ENCODE measurements at places on chromosomes 16 and 17.
A peak's percentile ranks its signal among the peaks of the same experiment; 100 is the strongest.

GRCh38 chr16:85733155-85733838 lies 17.6 kb downstream of the C16orf74 start:
- no peak for DNase-seq

DNA sequence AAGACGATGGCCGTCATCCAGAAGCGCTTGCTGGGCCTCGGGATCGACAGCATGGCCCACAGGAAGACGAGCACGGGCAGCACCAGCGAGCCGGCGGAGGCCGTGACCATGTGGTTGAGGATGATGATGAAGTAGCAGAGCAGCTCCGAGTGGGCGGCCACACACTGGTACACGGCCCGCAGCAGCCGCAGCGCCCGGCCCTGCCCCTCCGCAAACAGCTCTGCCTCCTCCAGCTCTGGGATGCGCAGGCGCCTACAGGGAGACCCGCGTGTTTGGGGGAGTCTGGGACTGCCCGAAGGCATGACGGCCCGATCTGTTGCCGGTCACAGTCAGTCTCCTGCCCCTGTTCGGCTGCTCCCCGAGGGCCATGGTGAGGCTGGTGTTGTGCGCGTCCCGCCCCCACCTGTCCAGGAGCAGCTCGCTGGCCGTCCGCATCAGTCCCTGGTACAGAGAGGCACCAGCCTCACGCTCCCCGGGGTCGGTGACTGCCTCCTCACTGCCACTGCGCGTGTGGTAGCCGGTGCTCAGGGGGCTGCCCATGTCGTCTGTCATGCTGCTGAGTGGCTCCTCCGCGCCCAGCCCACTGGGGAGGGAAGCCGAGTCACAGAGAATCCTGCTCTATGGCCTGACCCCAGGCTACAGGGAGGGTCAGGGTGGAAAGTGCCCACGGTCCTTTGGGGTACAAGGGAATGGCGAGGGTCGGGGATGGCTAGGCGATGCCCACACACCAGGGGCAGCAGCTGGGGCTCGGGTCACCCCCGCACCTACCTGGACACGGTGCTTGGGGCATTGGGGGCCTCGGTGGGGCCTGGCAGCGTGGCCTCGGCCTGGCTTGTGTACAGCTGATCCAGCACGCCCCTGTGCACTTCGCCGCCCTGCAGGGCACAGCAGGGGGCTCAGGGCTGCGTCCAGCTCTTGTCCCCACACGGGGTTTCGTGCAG lies 15.8 kb downstream of the CTU2 start:
- DNase-seq, result no peak

DNA sequence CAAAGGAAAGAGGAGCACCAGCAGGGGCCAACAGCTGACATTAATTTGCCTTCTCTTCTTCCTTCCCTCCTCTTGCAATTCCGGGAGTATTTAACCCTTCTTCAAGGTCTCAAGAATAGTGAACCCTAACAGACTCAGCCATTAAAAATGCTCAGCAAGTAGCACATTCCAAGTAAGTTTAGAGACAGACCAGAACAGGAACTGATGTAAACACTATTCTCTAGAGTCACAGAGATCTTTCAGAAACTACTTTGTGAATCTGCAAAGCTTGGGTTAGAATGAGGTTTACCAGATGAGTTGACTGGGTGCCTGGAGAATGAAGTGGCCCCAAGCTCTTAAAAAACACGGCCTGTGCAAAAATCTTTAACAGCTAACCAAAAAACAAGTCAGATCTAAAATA lies 50.9 kb downstream of the TEX2 start:
- DNase-seq, result no peak

DNA sequence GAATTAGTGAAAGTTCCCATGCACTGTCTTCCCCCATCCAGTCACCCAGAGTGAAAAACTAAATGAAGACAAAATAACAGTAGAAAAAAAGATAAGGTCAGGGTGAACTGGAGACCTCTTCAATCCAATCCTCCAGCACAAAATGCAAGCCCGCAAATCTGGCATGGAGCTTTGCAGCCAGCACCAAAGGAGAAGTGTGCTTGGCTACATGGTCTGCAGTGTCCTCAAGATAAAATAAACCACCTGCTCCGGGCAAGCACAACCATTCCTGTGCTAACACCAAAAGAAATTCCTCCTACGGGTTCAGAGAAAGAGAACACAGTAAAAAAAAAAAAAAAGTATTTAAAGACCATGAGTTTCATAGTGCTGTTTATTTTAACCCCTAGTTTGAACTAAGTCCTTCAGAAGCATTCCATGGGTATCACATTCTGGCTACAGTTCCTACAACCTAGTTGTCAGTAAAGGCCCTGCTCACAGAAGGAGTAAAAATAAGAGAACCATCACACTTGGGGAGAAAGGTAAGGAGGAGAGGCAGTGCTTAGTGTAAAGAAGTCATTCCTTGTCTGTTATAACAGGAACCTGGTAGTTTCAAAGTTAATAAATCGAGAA lies 109.1 kb downstream of the GAS7 start:
- DNase-seq, result no peak

DNA sequence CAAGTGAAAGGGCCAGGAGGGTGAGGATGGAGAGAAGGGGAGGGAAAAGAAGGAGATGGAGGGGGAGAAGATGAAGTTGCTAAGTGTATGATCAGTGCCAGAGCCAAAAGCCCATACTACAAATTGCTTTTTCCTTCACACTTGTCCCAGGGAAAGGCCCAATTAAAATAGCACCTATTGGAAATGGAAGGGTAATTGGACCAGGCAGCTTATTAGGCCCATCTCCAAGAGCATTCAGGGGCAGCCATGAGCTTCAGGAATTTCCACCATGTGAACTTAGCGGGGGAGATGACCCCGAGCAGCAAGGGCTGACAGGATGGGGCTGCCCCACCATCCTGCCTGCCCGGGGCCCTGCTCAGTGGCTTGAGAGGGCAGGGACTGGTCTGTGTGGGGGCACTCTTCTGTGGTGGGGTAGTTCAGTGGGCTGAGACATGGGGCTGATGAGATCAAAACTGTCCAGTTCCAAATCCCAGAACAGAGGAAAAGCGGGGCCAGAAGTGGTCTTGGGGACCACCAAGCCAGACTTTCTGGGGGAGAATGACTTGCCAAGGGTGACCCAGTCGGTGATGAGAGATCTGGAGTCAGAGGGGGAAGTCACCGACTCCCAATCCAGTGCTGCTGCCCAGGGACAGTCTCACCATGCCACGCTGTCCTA lies 27.5 kb downstream of the GOSR2 start:
- DNase-seq, result no peak

DNA sequence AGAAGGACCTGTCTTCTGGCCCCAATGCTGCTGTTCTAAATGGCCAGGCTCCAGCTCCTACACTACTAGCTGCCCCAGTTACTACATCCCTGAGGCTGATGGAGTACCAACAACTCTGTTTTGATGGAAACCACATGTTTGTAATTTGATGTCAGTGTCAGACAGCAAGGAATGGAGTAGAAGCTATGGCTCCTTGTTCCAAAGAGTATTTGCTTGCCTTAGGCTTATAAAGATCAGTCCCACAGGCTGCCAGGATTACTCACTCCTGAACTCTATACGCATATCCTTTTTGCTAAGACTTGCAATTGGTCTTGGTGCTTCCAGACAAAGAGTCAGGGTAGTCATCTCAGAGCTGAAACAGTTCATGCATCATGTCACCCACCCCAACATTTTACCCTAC lies 139.6 kb downstream of the HS3ST3A1 start:
- DNase-seq, result no peak

- peak; percentile 77 for DNase-seq
Measured at GRCh38 chr17:77429969-77430752, 289.4 kb downstream of the SEC14L1 start.

GRCh38 chr17:17364338-17364667 lies 61.1 kb downstream of the NT5M start:
- no peak for DNase-seq

- DNase-seq, result no peak
Measured at GRCh38 chr16:78705694-78706093, 606.2 kb downstream of the WWOX start.

DNA sequence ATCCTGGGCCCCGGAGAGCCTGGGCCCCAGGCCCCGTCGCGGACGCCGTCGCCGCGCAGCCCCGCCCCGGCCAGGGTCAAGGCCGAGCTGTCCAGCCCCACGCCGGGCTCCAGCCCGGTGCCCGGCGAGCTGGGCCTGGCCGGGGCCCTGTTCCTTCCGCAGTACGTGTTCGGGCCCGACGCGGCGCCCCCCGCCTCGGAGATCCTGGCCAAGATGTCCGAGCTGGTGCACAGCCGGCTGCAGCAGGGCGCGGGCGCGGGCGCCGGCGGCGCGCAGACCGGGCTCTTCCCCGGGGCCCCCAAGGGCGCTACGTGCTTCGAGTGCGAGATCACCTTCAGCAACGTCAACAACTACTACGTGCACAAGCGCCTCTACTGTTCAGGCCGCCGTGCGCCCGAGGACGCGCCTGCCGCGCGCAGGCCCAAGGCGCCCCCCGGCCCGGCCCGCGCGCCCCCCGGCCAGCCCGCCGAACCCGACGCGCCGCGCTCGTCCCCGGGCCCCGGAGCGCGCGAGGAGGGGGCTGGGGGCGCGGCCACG lies 36.8 kb upstream of the ZC3H18 start:
- DNase-seq, result no peak

DNA sequence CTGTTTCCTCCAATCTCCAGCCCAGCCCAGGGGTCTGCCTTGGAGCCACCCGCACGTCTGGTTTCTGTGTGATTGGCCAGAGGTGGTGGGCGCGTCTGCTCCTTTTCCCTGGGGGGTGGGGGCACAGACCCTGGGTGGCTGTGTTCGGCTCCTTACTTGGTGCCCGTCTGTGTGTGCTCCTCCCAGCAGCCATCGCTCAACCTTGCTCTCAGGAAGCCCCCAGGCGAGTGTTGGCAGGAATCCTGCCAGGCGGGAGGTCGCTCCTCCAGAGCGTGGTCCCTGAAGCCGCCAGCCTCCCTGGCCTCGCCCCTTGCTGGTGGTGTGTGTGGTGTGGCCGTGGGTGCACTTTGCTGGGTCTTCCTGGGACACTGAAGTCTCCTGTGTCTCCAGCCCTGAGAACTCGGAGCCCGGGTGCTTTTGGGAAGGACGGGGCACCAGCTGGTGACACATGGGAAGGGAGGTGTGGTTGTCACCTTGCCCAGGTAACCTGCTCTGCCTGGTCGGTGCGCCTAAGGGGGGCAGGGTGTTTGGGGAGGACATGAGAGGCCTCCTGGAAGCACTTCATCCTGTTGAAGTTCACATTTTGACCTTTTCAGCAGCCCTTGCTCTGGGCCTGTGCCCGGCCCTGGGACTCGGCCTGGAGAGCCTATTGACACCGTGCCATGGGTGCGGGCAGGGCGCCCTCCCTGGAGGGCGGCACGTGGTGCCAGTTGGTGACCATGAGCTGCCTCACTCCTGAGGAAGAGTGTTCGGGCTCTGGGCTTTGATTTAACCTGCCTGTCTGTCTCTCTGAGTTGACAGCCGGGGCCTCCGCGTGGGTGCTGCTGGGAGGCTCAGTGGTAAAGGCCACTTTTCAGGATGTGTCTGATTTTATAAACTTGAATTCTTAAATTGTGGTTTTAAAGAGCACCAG lies 49.0 kb upstream of the ZNF750 start:
- no peak for DNase-seq

- DNase-seq, result no peak
Measured at GRCh38 chr17:60396412-60396811, 4.5 kb upstream of the USP32 start.

DNA sequence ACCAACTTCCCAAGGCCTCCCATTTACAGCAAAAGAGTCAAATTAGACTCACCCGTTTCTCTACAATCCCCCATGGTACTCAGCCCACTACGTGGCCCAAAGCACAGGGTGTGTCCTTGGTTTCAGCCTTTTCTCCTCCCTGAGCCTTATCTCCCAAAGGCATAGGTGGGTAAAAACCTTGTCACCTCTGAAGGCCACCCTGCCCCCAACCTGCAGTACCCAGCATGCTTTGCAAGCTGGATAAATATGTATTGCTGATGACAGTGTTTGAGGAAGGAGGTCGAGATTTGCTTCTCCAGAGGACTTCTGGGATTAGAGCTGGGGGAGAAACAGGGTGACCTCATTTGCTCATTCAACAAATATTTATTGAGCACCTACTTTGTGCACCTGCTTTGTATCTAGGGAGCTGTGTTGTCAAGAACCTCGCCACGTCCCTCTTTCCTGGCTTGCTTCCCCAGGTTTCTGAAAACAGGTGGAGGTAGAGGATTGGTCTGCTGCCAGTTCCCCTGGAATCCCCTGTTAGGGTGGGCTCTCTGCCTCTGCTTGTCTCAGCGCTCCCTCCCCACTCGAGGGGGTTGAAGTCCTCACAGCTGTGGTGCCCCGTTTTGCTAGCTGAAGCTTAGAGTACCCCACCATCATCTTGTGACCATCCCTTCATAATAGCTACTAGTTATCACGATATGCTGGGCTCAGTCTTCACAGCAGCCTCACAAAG lies 3.0 kb downstream of the LASP1 start:
- no peak for DNase-seq

DNA sequence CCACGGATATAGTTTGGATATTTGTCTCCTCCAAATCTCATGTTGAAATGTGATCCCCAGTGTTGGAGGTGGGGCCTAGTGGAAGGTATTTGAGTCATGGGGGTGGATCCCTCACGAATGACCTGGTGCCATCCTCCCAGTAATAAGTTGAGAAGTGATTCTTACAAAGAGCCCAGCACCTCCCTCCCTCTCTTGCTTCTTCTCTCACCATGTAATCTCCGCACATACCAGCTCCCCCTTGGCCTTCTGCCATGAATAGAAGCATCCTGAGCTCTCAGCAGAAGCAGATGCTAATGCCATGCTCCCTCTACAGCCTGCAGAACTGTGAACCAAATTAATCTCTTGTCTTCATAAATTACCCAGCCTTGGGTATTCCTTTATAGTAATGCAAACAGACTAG lies 41.9 kb upstream of the RBBP6 start:
- no peak for DNase-seq

GRCh38 chr16:69921127-69921526 lies 30.0 kb upstream of the CLEC18A start:
- no peak for DNase-seq

- DNase-seq, result no peak
Measured at GRCh38 chr16:17435318-17435717, 35.4 kb downstream of the XYLT1 start.

GRCh38 chr17:56506349-56506748 lies 87.2 kb upstream of the NOG start:
- no peak for DNase-seq

DNA sequence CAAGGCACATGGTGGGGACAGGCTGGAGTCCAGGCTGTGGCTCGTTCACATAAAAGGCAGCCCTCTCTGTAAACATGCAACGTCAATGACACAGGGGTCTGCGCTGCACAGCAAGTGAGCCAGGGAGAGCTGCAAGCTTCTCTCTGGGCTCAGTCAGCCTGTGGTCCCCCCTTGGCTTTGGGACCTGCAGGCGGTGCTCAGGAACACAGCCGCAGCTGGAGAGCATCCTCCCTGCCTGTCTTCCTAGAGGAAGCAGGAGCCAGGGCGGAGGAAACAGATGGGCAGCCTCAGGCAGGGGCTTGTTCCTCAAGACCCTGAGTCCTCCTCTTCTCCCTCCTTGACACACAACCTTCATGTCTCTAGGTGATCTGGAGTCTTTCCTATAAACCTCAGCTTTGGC lies 228.0 kb downstream of the C16orf78 start:
- no peak for DNase-seq

- DNase-seq, result no peak
Measured at GRCh38 chr16:68283801-68284598, 19.7 kb downstream of the SLC7A6 start.

GRCh38 chr17:19348081-19348650 lies 14.4 kb downstream of the B9D1 start:
- no peak for DNase-seq

- no peak for DNase-seq
Measured at GRCh38 chr17:74827800-74828199, 31.9 kb downstream of the GRIN2C start.

Measured in omental fat pad (tissue), 4 donors.